ENCODE measurements at places on chromosomes 5 and 9.

DNA sequence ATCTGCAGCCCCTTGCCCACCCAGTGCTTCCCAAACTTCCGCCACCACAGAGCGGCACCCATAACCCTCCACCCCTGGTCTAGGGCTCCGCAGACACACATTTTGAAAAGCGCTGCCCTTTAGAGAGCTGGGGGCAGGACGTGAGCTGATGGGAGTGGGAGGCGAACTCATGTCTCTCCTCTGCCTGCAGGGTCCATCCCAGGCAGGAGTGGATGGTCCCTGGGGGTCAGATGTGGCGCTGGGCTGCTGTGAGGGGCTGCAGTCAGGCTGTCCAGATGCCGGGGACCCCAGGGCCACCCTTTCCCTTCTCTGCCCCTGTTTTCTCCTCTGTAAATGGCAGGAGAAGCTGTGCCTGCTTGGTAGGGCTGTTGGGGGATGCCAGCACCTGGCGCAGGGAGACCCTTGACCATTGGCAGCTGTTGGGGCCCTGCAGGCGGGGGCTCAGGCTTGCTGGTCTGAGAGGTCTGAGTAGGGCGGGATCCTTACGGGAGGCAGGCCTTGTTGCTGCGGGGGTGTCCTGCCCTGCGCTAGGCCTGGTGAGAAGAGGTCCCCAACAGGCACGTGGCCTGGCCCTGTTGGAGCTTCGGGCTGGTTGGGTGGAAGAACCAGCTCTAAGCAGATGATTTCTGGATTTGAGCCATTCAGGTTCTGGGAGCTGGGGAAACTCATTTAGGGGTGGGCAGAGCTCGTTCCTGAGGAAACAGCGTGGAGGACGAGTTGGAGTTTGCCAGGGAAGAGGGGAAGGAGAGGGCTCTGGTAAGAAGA is 10.3 kb upstream of the RNU6ATAC start:
- DNase-seq = no peak

- no peak for DNase-seq
These were observed 37.3 kb downstream of the SEC61B start for GRCh38 chr9:99259231-99259918.

DNA sequence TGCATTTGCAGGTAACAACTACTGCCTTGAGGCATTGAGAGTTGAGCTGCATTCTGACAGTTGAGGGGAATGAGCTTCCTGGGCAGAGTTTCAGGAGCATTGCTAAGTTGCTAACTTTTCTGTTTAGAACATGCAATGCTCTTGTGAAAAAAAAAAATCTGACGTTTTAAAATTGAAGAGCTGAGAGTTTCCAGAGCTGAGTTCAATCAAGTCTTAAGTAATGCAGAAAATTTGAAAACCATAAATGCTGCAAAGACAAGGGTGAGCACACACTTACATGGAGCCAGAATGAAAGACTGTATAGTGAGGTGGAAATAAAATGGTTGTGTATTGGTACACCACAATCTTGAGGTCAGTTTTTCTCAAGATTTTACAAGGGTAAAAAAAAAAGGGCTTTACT is 166.0 kb downstream of the GABRB2 start:
- DNase-seq = no peak

DNA sequence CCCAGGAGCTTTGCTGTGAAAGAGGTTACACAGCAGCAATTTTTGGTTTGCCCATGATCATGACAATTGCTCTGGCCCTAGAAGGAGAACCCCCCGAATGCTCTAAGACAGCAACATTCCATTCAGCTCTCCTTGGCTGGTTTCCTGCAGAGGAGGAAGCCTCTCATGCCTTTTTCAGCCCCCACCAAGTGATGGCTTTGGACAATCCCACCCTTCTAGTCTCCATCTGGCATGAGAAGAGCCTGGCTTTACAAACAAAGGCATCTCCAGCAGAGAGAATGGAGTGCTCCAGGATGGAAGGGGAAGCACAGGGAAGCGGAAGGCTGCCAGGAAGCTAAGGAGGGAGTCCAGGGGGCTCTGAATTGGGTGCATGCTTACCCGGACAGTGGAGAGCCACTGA is 98.4 kb downstream of the CRB2 start:
- no peak for DNase-seq

DNA sequence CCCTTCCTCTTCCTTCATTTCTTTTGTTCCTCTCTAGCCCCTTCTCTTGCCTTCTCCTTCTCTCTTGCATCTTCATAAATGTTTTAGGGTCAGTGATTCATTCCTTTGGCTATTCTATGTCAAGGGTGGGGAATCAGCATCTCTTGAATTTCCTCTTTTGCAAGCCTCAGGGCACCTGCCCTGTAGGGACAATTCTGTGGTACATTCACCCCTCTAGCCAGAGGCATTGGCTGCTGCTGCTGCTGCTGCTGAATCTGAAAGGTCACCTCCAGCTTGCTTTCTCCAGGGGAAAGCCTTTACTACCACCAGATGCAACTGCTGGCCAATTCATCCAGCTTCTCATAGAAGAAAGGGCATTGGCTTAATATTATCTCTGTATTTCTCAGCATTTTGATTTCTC is 87.3 kb downstream of the INSYN2B start:
- DNase-seq = no peak

DNA sequence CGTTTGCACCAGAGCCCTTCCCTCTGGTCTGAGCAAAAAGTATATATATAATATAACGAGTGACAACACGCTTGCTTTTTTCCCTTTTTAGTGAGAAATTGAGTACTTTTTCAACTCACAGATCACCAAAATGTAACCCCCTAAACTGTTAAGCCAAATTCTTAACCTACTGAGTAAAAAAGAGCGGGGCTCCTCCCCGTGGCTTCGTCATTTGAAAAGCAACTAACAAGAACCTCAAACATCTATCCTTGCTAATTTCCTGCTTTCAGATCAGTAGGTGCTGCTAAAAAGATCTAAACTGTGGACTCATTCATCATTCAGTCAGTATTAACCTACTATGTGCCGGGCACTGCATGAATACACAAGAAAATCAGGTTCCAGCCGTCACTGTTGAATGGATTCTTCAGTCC is 1.0 kb upstream of the PTBP3 start:
- peak; percentile 6 for DNase-seq

DNA sequence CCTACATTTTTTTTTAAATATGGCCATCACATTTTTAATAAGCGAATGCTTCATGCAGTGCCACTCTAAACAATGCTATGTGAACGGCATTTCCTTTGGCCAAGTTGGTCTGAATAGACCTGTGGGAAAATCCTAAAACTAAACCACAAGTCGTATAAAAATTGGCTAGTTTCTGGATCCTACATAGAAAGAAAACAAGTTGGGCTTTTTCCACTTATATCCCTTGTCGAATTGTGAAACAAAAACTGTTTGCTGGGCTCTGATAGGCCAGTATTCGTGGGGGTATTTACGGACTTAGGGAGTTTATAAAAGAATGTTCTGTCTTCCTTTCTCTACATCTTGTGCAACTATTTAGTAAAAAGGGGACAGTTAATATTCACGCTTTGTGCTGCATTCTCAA is 153.1 kb upstream of the KLF9 start:
- DNase-seq = no peak

GRCh38 chr9:127989094-127989493 is 8.3 kb upstream of the EEIG1 start:
- DNase-seq = no peak

DNA sequence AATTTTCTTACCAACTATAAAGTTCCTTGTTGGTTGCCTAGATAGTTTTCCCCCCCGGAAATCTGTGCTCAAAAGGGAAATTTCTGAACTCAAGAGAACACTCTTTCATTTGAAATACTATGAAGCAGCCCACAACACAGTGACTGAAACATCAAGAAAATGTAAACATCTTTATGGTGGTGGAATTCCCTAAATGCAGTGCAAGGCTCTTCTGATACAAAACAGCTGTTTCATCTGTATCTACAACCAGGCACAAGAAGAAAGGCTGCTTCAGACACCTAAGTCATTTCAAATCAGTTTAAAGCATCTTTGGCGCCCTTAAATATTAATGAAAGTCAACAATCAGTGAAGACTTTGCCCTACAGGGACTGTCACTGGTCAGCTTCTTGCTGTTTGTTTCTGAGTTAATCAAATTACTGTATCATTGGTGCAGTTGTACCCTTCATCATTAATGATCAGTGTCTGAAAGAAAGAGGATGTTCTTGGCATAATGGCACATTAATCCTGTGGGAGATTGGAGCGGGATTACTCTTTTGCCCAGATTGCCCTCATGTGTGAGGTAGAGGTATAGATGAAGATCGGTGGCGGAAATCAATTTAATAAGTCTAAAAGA is 947.0 kb downstream of the NR2F1-AS1 start:
- DNase-seq = no peak

DNA sequence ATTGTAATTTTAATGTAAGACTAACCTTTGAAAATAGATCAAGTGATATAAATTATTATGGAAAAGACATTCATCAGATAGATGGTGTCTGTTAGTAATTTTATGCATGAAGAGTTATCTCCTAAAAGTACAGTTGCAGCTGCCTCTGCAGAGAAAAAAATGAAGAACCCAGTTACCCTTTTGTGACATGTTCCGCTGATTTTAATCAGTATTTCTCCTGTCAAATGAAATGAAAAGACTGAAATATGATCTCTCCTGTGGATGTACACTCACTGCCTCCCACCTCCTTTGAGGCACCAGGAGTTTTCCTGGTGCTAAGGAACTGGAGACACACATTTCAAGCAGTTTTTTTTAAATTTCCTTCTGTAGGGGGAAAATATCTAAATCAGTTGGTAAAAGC is 277.4 kb downstream of the KIF4B start:
- no peak for DNase-seq

DNA sequence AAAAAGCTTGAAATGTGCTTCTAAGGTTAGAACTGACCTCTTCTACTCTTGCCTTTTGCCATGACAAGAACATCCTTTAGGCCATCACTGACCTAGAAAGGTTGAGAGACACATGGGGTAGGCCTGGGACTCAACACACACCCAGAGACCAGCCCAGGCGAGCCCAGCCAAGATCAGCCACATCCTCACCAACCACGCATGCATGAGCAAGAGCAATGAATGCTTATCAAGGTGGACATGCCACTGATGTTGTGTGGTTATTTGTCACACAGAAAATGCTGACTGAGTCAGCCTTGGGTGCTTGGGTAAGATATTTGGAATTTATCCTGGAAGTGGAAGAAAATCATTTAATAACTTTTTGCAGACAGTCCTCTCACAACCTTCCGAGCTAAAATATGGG is 39.4 kb downstream of the SMIM23 start:
- no peak for DNase-seq

DNA sequence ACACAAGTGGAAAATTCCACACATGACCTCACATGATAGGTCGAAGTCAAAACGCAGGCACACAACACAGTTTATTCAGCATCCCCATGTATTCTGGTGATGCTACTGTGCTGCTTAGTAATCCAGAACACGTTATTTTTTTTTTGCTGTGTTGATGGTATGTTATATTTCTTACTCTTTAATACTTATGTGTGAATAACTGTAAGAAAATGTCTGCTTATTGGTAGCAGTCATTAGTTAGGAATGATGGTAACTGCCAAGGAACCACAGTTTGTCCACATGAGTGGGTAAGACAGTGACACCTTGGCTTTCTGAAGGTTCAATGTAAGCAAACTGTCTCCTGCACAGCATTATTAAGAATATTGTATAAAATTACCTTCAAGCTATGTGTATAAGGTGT is 107.7 kb upstream of the DAPK1 start:
- no peak for DNase-seq

- peak; percentile 48 for DNase-seq
These were observed 166.8 kb downstream of the ARHGEF28 start for GRCh38 chr5:73792687-73793320.

DNA sequence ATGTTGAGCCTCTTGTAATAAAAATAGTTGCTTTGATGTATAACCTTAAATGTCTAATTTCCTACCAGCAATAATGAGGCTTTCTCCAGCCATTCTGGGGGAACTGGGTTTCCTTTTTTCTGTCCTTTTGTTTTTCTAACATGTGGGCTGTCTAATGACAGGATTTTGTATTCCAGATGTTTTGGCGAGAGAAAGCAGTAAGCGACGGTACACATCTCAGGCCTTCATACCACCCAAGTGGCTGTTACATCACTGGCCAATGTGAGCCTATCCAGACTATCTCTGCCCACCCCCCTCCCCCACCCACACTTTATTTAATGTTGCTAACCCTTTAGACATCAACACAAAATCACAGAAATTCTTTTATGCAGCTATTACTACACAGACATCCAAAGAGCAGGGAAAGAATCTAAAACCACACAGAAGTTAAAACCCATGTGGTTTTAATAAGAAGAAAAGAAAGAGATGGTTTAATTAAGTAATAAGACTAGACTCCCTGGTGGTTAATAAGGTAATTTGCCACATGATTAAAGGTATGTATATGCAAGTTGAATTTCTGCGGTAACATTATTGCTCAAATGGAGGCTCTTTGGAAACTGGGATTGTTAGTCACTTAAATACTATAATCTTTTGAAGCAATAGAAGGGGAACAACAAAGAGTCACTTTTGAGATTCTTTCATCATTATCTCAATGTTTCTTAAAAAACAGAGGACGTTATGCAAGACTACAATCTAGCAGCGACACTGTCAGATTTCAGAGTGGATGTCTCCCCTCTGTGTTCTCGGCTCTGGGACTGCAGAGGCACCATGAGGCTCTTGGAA is 365.1 kb downstream of the ENC1 start:
- no peak for DNase-seq

GRCh38 chr9:77099388-77099787 is 77.9 kb upstream of the VPS13A start:
- DNase-seq = no peak

DNA sequence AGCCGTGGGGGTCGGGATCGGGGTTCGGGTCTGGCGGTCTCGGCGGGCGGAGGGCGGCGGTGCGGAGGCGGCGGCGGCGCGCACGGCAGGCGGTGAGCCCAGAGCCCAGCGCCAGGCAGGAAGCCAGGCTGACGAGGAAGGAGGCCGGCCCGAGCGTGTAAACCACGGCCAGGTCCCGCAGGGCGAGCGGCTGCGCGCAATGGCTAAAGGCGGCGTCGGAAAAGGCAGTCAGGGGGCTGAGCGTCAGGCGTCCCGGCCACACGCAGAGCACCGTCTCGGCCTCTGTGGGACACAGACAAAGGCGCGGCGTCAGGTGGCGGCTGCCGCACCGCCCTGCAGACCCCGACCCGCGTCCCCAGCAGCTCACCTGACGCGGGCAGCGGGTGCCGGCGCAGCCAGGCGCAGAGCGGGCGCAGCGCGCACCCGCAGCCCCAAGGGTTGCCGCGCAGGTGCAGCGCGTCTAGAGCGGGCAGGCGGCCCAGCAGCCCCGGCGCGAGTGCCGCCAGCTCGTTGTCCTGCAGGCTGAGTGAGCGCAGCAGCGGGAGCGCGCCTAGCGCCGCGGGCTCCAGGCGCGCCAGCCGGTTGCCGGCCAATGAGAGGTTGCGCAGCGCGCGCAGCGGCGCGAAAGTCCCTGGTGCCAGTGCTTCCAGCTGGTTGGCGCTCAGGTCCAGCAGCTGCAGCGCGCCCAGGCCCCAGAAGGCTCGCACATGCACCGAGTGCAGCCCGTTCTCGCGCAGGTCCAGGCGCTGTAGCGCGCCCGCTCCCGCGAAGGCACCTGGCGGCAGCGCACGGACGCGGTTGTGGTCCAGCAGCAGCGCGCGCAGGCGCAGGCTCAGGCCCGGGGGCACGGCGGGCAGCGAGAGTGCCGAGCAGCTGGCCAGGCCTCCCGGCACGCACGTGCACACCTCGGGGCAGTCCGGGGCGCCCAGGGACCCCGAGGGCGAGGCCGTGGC is 671 bp downstream of the LRRC26 start:
- DNase-seq = no peak

- no peak for DNase-seq
These were observed 29.8 kb upstream of the GGTA1 start for GRCh38 chr9:121529237-121529987.
